ENCODE measurements at places on chromosomes 5 and 9.

- DNase-seq, result no peak
Measured at GRCh38 chr5:1536322-1536845, 12.6 kb upstream of the LPCAT1 start.

- DNase-seq, result no peak
Measured at GRCh38 chr5:116566251-116566650, 8.4 kb downstream of the SEMA6A start.

- no peak for DNase-seq
Measured at GRCh38 chr9:87587356-87587745, 89.7 kb downstream of the DAPK1 start.

DNA sequence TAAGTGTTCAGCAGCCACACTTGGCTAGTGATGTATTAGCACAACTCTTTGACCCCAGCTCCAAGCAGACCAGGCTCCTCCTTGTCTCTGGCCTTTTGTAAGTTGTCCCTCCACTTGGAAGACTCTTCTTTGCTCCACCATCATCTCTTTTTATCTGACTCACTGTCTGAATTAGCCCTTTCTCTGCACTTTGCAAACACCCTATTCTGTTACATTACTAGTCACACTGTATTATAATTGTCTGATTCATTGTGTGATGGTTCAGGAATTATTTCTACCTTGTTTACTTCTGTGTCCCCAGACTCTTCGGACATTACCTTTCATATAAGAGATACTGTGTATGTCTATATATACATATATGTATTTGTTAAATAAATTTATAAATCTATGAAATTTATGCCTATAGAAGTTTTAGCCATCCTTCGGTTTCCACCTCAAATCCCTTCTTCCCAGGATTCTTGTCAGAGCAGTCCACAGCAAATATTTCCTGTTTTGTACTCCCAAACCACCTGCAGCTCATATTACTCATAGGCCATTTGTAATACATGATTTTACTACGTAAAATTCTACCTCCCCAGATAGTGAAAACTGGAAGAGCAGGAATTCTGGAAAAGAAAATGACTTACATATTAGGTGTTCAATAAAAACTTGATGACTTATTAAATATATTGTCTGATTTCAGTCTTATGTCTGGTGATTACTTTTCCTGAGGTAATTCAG lies 69.0 kb downstream of the MTAP start:
- DNase-seq, result no peak

GRCh38 chr9:3856592-3856991 lies 330.8 kb upstream of the RFX3 start:
- DNase-seq, result no peak

DNA sequence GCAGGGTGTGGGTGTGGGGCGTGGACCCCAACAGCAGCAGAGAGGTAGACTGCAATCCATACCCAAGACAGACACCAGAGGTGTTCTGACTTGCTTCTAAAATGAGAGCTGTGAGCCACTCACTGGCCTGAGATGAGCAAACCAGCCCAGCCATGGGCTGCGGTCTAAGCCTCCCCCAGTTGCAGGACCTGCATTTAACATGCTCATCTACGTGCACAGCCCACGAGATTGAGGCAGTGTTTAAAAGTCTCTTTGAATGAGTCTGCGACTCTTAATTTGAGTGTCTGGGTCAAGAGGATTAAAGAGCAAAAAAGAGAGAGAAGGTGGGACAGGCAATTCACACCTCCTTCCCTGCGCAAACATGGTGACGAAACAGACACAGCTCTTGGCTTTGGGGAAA lies 5.9 kb downstream of the SURF4 start:
- DNase-seq, result no peak

GRCh38 chr5:73027361-73027760 lies 71.5 kb downstream of the FCHO2 start:
- DNase-seq, result no peak

All from NCI-H2029 (cell line).